ENCODE measurements at places on chromosomes 4 and X. TPM values are rescaled to one million over a fixed set of nuclear protein-coding genes. Genes with fewer than 3 reads are reported as not detected.

PNMA3 gene
- total RNA-seq = 0.32 TPM

COX18 gene
- total RNA-seq = 13.2 TPM

NAA11 gene
- total RNA-seq = not detected

EDA gene
- total RNA-seq = 5.5 TPM

- DNase-seq = no peak
These were observed 209.5 kb upstream of the AFF2 start for GRCh38 chrX:148290931-148291330.

GRCh38 chr4:149835280-149835679 lies 19.6 kb upstream of the IQCM start:
- DNase-seq = no peak

HDX gene
- 4.5 TPM for total RNA-seq

PALLD gene
- total RNA-seq = 179 TPM

GRCh38 chr4:145528601-145529000 lies 46.9 kb downstream of the SMAD1 start:
- DNase-seq = no peak

CSTF2 gene
- 12.2 TPM for total RNA-seq

GRCh38 chrX:18981124-18981807 lies 2.6 kb downstream of the PHKA2 start:
- DNase-seq = no peak

FGFR3 gene
- 32.1 TPM for total RNA-seq

DCAF4L1 gene
- 0.38 TPM for total RNA-seq

Data from upper lobe of right lung (tissue), 1 donor.